ENCODE measurements at places on chromosomes 11 and 22.

DNA sequence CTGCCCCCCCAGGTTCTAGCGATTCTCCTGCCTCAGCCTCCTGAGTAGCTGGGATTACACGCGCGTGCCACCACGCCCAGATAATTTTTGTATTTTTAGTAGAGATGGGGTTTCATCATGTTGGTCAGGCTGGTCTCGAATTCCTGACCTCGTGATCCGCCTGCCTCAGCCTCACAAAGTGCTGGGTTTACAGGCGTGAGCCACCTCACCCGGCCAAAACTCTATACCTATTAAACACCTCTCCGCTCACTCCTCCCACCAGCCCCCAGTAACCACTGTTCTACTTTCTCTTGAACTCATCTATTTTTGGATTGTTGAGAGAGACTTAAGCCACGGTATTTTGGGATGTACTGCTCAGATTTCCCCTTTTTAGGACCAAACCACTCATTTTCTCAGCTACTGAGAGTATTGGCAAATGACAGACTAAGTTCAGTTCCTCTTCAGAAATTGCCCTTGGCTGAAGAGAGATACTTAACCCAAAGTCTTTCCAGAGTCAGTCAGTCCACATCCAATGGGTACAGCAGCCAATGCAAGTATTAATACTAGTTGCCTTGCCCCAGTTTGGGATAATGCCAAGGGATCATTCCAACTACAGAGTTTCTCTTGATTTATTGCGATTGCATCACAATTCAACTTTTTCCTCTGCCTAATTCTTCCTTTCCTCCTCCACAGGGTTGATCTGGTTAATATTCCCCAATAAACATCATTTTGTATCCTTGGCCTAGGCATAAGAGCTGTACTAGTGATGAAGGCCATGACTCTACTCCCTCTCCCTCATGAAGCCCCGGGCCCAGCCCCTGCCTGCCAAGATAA, 36.8 kb upstream of the CSTF3 start:
- DNase-seq, result no peak

DNA sequence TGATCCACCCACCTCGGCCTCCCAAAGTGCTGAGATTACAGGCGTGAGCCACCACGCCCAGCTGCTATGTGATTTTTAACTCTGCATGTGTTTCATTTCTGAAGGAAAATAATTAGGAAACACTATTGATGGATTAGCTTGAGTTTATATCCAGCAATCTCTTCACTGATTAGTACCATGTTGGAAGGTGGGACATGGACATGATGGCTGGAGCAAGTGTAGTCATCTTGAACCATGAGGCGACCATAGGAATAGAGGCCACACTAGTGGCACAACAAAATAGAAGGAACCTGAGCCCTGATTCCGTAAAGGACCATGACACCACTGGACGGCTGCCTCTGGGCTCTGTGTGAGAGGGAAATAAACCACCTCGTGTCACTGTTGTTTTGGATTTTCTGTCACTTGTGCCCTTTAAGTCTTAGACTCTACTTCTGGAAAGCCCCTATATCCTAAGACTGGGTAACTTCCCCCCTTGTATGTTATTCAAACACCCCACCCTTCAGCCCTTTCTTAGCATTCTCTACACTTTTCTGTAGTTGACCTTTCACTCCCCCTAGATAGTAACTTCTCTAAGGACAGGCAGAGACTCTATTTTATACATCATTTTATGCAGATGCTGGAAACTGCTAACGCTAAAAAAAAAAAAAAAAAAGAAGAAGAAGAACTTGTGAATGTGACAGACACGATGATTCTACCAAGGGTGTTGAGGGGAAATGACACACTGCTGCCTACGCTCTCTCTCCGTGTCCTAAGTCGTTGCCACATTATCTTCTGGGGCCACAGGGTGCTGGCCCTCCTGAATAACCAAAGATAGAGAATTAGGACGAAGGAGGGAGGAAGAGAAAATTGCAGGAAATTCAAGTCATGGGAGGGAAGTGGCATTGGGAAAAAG, 2.7 kb upstream of the VPS37C start:
- DNase-seq, result no peak

DNA sequence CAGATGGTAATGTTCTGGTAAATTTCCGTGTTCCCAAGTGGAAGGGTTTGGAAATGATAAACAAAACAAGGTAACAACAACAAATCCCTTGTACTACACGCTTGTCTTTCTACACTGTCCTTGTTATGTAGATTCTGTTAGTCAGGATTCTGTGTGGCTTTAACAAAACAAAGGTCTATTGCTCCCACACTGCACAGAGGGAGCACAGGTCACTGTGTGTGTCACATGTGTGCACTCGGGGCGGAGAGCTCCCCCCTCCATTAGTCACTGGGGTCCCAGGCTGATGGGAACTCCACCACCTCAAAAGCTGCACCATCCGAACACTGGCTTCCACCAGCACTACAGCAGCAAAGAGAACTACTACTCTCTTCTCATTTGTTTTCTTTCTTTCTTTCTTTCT, 227.9 kb downstream of the NTM start:
- DNase-seq, result no peak

- no peak for DNase-seq
Observed at GRCh38 chr11:57167125-57167846, 14.5 kb upstream of the LRRC55 start.

GRCh38 chr22:36323182-36323854, 64.4 kb downstream of the MYH9 start:
- DNase-seq, result peak; percentile 77

GRCh38 chr11:132318421-132319157, 948.2 kb downstream of the NTM start:
- no peak for DNase-seq

DNA sequence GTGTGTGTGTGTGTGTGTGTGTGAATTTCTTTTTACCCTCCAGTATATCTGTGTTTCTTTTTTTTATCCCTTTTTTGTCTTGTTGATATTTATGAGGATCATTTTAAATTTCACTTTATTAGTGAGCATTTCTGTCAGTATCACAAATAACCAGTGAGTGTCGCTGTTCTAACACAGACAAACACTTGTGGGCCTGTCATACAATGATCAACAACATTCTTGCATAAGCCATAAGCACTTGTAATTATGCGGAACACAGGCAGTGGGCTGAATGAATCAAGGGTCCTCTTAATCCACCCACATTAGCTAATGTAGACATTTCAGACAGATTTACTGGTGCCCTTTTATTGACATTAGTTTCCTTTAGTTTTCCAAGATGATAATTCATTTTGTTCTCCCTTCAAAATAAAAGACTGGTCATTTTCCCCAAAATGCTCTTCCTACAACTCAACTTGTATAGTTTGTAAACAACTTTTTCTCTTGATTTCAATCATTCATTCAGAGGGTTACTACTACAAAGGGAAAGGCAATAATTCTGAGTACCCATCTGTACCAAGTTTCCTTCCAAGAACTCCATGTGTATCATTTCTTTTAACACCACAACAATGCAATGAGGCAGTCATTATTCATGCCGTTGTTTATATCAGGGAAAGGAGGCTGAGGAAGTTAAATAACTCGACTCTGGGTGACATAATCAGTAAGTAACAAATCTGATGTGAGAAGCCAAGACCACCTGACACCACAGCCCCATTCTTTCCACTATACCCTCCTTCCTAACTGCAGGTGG, 34.5 kb upstream of the ANO3 start:
- peak; percentile 52 for DNase-seq

- DNase-seq, result no peak
Observed at GRCh38 chr11:62008193-62008592, 40.8 kb upstream of the FTH1 start.

- no peak for DNase-seq
Observed at GRCh38 chr11:36274414-36274813, 14.8 kb downstream of the COMMD9 start.

DNA sequence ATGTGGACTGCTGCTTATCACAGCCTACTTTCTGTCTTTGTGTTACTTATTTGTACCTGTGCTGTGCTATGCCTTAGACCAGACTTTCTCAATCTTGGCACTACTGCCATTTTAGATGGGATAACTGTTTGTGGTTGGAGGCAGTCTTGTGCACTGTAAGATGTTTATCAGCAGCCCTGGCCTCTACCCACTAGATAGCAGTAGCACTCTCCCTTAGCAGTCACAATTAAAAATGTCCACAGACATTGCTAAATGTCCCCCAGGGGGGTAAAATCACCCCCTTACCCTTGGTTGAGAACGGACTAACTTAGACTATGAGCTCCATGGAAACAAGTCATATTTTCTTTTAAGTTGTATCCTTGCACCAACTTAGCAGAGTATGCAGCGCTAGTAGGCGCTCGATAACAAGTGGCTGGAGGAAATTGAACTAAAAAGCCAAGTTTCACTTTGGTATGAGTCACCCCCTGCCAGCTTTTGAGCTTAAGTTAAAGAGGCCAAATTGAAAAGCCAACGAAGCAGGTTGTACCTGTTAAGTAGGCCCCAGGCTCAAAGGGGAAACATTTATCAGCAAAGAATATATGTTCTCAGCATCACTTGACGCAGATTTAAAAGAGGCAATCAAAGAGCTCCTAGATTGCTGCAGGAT, 304.8 kb upstream of the SORL1-AS1 start:
- peak; percentile 20 for DNase-seq

- no peak for DNase-seq
Observed at GRCh38 chr11:92738276-92738675, 231.2 kb upstream of the MTNR1B start.

DNA sequence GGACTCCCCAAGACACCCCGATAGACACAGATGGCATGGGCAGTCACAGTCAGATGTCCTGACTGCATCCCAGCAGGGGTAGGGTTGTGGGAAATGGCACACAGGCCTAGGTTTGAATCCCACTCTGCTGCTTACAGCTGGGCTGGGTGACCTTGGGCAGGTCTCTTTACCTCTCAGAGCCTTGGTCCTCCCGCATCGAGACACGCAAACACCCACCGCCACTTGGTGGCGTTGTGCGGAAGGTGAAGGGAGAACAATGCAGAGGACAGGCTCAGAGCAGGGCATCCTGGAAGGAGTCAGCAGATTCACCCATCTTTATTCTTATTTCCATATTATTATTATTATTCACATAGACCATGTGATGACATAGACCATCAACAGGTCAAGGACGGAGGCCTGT, 140.5 kb downstream of the MIAT start:
- DNase-seq, result no peak

DNA sequence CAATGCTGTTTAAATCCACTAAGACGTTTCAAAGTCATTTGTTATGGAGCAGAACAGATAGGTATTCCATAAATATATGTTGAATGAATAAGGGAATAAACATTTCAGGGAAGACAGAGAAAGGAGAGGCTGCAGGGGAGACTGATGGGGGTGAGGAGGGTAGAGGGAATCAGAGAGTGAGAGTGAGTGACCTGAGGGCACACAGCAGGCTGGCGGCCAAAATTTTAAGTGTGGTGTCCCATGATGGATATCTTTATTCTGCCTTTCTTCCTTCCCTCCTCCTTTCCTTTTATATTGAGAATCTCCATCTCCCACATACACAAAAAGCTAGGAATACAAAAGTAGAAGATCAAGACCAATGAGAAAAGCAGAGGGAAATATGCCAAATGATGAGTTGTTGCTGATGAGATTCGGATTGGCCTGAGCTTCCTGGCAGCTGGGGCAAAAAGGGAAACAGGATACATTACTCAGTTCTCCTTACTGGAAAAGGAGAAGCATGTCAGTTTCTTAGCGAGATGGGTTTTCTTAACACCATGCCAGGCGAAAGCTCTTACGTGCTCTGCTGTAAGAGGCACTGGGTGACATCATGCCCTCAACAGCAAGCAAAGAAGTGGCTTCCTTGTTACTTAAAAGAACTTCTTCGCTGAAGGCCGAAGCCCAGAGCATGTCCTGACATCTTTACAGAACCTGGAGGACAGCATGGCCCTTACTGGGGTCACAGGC, 11.2 kb upstream of the CYTH4 start:
- peak; percentile 27 for DNase-seq

DNA sequence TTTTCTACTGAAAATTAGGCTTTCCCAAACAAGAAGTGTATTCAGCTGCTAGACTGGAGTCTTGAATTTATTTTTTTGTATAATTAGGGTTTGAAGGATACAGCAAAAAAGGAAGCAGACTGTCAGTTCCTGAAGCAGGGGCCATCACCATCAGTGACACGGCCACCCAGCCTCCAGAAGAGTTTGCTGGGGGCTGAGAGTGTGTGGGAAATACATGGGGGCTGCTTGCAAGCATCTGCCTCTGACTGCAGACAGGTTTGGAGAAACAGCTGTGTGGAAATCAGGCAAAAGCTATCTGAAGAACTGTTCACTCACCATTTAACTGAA, 23.0 kb downstream of the FZD4 start:
- no peak for DNase-seq

DNA sequence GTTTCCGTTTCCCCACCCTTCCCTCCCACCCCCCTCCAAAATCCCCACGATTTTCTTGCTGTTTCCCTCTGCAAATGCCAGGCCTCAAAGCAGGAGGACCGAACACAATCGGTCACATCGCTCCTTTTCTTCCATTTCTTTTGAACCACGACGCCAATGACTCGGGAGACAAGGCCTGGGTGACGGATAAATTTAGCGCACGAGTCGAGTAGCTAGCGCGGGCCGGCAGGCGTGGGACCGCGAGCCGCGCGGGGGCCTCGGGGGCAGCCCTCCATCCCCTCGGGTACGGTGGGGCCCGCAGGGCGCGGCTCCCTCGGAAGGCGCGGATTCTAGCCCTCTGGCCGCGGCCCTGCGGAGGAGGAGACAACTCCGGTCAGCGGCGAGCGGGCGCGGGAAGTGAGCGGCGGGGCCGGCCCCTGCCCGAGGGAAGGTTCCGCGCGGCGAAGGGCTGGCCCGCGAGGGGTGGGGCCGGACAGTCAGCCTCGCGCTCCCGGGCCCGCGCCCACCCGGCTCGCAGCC, 414 bp downstream of the JOSD1 start:
- DNase-seq, result no peak

DNA sequence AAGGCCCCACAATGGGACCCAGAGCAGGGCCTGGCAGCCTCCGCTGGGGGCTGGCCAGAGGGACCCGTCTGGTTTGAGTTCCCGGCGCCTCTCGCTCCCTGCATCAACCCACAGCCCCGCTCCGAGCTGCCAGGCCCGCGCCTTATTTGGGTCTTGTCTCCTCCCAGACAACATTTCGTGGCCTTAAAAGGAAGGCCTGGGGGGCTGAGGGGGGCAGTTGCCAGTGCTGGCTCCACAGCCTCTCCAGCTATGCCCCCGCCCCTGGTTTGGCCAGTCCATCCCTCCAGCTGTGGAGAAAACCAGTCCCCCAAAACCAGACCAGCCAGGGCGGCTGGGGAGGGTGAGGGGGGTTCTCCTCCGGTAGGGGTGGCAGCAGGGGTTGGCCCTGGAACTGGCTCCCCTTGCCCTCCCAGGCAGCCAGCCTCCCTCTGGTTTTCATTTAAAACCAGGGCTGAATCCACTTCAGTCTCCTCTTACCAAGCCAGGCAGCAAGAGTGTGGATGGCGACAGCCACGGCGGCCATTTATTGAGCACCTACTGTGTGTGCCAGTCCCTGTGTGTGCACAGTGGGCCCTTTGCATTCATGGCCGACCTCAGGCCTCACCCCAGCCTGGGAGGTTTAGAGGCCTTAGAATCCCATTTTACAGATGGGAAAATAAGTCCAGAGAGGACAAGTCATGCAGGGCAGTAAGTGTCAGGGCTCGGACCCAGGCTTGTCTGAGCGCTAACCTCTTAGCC, 18.6 kb downstream of the EMID1 start:
- DNase-seq, result no peak

- DNase-seq, result no peak
Observed at GRCh38 chr11:2481253-2481652, 36.4 kb downstream of the KCNQ1 start.
